ENCODE measurements at places on chromosomes 5 and 9. TPM values are rescaled to one million over a fixed set of nuclear protein-coding genes. Genes with fewer than 3 reads are reported as not detected.

Gene DNM1
- total RNA-seq, result 33.4 TPM

Gene RMND5B
- 51.6 TPM for total RNA-seq

Gene IL7R
- 69.7 TPM for total RNA-seq

Gene TIFAB
- total RNA-seq, result not detected

Gene FCN2
- not detected for total RNA-seq
